ENCODE measurements at places on chromosomes 1 and 21.
A peak's percentile ranks its signal among the peaks of the same experiment; 100 is the strongest.

DNA sequence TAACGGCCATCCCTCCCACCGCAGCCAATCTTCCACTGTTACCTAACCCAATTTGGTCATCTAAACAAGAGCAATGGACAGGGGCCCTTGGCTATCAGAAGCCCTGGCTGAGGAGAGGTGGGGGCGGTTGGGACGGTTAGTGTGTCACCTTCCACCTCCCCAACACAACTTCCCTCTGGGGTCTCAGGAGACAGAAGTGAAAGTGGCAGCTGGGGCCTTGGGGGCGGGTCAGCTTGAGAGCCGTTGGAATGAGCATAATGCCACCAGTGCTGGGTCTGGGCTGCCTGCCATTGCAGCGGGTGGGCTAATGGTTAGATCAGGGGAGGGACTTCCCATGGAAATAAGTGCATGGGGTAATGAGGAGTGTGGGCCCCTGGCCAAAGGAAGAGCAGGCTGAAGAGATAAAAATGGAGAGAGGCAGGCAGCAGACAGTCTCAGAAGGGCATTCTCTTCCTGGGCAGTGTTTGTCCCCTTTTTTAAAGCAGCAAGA is 7.9 kb downstream of the MEF2D start:
- DNase-seq = no peak

DNA sequence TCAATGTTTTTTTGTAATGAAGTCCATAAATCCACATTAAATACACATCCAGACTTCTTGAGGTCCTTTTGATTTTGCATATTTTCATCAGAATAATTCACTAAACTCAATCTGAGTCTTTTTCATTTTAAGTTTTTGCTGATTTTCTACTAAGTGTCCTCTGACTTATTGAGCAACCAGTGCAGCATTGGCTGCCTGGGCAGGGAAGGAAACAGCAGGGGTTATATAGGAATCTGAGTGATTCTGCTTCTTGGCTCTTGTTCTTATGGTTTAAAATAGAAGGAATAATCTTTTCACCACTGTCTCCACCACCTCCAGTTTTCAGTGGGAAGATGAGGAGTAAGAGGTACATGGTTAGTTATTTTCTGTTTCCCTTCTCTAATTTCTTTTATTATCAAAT is 88.4 kb downstream of the ST6GALNAC5 start:
- DNase-seq = peak; percentile 50

- no peak for DNase-seq
Observed at GRCh38 chr1:66613187-66613586, 79.2 kb downstream of the SGIP1 start.

DNA sequence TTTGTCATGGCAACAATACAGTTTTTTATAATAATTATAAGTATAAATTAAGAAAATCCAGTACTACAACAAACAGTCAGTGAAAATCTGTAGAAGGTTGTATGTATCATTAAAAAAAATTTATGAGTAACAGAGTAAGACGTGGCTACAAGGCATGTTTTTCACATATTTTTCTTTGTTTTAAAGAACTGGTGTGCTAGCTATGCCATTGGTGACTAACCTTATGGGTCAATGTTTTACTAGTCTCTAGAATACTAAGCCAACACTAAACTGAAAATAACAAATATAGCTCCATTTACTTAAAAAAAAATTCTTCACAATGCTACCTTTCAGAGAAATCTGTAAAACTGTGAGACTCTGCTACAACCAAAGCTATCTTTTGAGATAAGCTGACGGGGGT is 261.5 kb downstream of the ADGRL2 start:
- no peak for DNase-seq

- peak; percentile 39 for DNase-seq
Observed at GRCh38 chr1:115377411-115377810, 39.4 kb upstream of the NGF start.

GRCh38 chr1:89538361-89538760 is 13.7 kb downstream of the LRRC8B start:
- DNase-seq = peak; percentile 22

DNA sequence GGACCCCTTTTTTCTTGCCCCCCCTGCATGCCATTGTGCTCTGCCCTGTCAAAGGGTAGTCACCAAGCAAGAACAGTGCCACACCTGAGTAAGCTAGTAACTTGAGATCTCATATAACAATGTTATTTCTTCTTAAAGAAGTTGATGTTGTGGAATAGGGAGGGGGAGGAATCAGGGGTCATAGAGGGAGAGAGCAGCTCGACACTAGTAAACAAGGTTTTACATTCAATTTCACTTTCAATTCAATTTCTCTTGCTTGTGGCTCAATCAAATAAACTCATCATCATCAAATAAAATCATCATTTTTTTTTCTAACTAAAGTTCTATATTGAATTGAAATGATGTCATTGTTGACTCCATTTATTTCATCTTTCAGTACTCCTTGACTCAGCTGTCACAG is 106.4 kb downstream of the CRB1 start:
- DNase-seq = no peak

DNA sequence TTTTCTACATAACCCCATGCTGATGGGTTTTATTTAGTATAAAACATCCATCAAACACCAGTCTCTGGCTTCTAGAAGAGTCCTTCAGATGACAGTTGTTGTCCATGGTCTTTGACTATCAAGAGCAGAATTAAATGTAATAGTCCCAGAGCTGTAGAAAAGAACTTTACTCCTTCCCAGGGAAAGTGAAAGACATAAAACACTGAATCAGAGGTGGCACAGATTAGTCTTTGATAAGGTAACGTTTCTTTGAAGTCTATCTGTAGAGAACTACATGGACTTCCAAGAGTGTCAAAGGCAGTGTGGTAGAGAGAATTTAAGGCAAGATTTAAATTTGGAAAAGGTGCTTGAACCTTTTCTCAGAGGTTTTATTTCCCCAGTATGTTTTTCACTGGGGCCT is 21.9 kb downstream of the SYNC start:
- DNase-seq = no peak

GRCh38 chr1:10694274-10694632 is 102.2 kb downstream of the CASZ1 start:
- no peak for DNase-seq

DNA sequence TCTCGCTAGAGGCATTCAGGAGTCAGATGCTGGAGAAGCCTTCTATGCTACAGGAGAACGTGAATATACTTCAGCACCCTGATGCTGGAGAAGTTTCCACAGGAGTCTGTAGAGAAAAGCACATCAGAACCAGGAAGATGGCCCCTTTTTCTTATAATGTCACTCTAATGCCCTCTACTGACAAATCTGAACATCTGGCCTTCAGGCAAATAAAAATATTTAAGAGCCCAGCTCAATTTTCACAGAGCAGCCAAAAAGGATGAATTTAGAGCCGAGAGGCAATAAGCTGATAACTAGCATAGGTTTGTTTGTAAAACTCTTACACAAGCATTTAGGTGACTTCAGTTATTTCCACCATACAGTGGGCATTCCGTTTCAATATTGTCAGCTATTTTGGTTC is 3.8 kb upstream of the RRP15 start:
- no peak for DNase-seq

DNA sequence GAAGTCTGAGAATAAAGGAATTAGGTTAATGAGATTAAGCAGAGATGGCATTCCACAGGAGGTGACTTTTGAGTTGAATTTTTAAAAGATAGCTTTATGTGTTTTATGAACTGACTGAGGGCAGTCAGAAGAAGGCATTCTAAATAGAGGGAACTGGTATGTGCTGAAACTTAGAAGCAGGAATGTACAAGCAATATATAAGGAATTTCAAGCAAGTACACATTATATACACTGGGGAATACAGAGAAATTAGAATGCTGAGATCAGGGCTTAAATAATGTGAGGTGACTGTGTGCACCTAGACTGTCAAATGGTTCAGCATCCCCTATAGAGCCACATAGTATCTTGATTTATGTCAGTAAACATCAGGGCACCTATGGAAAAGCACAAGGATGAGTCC is 19.3 kb downstream of the WNT2B start:
- DNase-seq = peak; percentile 81

- no peak for DNase-seq
Observed at GRCh38 chr21:40433538-40433937, 413.4 kb downstream of the DSCAM start.

DNA sequence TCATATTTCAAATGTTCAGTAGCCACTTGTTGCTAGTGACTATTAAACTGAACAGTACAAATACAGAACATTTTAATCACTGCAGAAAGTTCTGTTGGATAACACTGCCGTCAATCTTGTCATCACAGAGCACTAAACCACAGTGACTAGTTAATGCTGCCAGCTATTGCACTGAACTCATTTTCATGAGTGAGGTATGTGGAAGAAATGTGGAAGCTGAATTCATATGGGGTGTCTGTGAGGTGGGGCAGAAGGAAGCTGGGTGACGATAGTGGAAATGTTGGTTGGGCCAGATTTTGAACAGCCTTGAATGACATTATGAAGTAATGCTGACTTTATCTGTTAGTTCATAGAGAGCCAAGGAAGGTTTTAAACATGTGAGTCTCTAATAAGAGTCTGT is 49.6 kb downstream of the OSBPL9 start:
- peak; percentile 94 for DNase-seq
